ENCODE measurements at places on chromosomes 16 and 17.

- DNase-seq, result peak; percentile 12
These were observed 81.4 kb downstream of the C17orf67 start for GRCh38 chr17:56752263-56752836.

GRCh38 chr16:83837566-83837965, 29.8 kb downstream of the HSBP1 start:
- DNase-seq, result no peak

DNA sequence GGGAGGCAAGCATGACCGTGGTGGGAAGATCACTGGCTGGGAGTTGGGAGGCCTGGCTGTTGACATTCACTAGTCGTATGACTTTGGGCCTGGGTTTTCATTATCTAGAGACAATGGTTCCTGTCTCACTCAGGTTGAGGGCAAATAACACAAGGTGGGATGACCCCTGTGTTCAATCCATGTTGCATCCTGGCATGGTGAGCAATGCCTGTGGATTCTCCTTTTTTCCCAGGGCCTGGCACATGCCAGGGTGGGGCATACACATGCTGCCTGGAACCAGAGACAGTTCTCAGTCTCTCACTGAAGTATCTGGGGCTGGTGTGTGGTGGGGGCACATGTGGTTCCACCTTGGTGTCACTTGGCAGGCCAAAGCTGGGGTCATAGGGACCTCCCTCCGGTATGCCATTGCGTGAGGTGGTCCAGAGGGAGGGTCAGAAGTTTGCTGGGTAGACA, 5.4 kb downstream of the THRA start:
- DNase-seq, result no peak

DNA sequence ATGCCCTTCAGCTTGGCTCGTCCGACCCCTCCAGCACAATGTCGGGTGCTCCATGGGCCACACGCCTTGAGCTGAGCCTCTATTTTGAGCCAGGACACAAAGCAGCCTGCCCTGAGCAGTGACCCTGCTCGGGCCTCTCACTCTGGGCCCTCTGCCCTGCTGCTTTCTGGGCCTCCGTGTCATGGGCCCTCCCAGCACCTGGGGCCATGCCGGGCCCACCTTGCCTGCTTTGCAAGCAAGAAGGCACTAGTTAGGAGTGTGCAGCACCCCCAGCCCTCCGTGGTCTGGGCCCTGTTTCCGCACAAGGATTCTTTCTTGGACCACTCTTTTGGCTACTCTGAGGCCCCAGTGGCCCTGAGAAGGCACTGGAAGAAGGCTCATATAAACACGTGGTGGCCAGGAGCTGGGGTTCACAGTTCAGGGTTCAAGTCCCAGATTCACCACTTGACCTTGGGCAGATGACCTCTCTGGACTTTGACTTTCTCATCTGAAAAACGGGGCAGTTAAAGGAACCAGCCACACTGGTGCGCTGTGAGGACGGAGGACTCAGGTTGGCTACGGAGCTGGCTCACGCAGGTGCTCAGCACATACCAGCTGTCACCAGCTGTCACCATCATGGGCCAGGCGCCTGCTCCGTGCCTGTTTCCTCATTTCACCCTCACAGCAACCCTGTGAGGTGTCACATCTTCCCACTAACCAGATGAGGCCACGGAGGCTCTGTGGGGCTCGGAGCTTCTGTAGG, 166.0 kb upstream of the GSE1 start:
- DNase-seq, result no peak

DNA sequence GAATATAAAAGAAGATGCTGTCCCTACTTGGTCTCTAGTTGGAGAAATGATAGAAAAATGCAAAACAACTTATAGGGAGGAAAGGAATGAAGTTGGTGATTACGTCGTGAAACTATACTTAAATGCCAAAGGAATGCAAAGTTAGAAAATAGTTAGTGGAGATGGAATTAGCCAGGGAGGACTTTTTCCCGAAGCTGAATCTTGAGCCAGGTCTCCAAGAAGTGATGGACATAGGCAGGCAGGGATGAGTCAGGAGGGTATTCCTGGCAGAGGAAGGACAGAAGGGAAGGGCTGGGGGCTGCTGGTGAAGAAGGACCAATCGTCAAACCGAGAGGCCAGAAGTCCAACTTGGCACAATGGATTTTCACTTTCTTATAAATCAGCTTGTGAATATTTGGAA, 1.8 kb downstream of the SNTB2 start:
- peak; percentile 44 for DNase-seq

GRCh38 chr17:42781639-42782165, 1.3 kb downstream of the WNK4 start:
- DNase-seq, result no peak

DNA sequence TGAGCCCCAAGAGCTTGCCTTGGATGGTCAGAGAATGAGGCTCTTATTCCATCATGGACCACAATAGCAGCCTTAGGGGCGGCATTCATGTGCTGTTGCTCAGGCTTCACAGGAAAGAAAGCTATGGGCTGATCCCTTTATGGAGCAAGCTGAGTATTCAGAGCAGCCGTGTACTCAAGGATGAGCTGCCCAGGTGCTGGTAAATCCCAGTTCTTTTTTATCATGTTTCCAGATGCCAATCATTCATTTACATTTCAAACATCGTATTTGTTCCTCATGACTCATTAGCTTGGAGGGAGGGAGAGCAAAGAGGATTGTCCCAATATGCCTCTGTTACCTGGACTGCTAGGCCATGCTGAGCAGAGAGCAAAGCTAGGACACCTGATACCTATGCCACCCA, 475.7 kb downstream of the SHISA9 start:
- no peak for DNase-seq

DNA sequence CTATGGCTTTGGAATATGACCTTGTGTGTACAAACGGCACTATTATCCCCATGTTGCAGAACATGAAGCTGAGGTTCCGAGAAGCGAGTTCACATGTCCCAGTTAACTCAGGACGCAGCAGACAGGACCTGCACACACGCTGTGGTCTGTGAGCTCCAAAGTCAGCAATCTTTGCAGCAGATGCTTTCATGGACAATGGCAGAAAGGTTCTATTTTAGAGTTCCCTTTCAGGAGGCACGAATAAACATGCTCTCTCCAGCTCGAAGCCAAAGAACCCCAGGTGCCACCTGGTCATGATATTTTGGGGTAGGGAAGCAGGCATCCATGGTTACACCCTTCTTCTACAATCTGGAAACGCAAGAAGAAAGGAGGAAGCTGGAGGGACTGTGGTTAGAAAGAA, 412.0 kb downstream of the TMEM114 start:
- no peak for DNase-seq

DNA sequence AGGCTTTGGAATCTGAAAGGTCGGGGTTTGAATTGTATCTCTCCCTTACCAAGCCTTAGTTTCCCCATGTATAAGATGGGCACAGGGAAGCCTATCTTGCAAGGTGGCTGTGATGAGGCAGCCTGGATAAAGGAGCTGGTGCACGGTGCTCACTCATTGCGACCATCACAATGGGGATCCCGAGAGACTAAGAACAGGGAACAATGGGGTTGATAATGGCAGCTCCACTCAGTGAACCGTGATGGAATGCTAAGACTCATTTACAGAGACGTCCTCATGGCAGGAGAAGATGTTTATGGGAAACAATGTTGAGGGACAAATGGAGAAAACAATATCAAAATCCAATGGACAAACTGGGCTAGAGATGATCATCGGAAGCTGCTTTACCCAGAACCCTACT, 81.8 kb downstream of the SPACA3 start:
- no peak for DNase-seq

- DNase-seq, result peak; percentile 15
These were observed 440 bp downstream of the NPRL3 start for GRCh38 chr16:138049-138417.

DNA sequence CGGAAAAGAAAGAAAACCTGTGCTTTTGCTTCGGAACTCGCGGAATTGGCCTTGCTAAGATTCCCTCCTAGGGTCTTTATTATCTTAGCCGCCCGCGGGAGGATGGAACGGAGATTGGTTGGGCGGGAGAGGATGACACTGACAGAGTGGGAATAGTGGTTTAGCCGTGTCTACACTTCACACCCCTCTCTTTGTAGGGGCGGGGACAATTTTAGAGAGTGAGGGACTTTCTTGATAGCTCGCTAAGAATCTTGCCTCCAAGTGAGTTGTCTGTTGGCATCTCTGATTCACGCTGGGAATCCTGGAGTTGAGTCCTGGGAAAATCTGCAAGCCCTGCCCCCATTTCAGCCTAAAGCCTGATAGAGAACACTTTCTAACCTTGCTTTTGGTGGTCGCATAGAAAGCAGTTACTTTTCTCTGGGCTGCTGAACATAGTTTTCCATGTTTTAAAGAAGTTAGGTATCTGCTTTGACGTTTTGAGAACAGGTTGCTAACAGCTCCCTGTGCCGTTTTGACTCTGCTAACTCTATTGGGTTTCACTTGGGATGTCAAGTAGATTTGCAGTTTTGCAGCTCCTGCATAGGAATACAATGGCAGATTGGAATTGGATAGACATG, 697 bp downstream of the NOL11 start:
- DNase-seq, result peak; percentile 32

- DNase-seq, result no peak
These were observed 165.4 kb upstream of the MAF start for GRCh38 chr16:79765901-79766394.
